T-helper 2 cell treated with Interferon-gamma antibody and Interleukin-4, amounts not matched to agents 100 ng/mL and 5 ng/mL, for 36 hours (primary cell): ENCODE measurements at places on chromosomes 12 and 14. TPM values are rescaled to one million over a fixed set of nuclear protein-coding genes. Genes with fewer than 3 reads are reported as not detected.

Gene FIGNL2
- 0.25 TPM in 2 replicates for total RNA-seq

Gene CCND2
- 787 and 790 TPM in 2 replicates for total RNA-seq

Gene TMEM132D
- total RNA-seq = not detected in 2 replicates

Gene TGM1
- 4.1 and 5.6 TPM in 2 replicates for total RNA-seq

Gene NEK9
- total RNA-seq = 67.6 and 69.5 TPM in 2 replicates

Gene TMEM229B
- 18.4 and 19.4 TPM in 2 replicates for total RNA-seq

Gene SPSB2
- total RNA-seq = 14.0 and 14.6 TPM in 2 replicates

Gene FGF6
- total RNA-seq = not detected in 2 replicates
